ENCODE measurements at places on chromosomes 12 and 14. TPM values are rescaled to one million over a fixed set of nuclear protein-coding genes. Genes with fewer than 3 reads are reported as not detected.

DNA sequence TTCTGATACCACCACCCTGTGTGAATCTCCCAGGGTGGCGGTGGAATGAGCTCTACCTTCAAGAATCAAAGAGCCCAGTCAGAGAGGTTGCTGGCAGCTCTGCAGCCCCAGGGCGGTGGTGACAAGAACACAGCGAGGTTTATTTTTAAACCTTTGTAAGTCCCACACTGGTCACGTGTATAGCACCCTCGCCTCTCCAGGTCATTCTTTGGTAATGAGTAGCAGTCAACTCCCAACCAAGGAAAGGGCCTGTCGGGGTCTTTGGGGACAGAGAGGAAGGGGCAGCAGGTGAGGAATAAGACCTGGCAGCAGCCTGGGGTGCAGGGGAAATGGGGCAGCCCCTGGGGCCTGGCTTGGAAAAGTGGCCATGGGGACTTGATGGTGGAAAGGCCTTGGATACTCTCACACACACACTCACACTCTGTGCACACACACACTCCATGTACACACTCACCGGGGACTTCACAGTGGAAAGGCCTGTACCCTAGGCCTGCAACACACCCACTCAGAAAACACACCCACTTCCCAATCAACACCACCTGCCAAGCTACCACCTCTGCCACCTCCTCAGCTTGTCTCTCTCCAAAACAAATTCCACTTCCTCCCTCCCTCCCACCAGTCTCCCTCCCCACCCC is 178.6 kb downstream of the DPF3 start:
- no peaks in the 10 kb centered on the region for H3K36me3 ChIP-seq
- H3K27ac ChIP-seq = peak overlapping the region; percentile 48
- peak; percentile 39 for DNase-seq
- H3K4me3 ChIP-seq = no peak overlapping the region

Gene AQP2
- total RNA-seq = not detected

Gene ALX1
- total RNA-seq = not detected

Gene LMNTD1
- not detected for total RNA-seq

DNA sequence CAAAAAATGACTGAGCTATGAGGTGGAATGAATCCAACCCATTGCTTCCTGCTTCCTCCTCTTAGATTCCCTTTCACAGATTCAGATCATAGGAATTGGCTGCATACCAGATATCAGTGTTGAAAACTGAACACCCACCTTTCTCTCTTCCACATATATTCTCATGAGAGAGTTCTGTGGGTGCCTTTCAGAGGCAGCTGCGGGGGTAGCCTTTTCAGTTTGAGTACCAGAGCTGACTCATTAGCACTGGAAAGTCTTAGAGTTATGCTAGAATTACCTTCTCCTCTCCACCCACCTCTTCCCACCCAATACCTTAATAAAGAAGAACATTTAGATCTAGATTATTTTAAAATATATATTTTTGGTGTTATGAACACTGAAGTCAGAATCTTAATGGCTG is 495.4 kb upstream of the SEL1L start:
- no peaks in the 10 kb centered on the region for H3K36me3 ChIP-seq
- H3K27me3 ChIP-seq = no peaks in the 10 kb centered on the region
- DNase-seq = no peak
- no peak overlapping the region for H3K4me3 ChIP-seq
- no peak overlapping the region for H3K27ac ChIP-seq

GRCh38 chr12:93857279-93857938 is 180.2 kb downstream of the CRADD start:
- H3K4me3 ChIP-seq = no peak overlapping the region
- no peaks in the 10 kb centered on the region for H3K36me3 ChIP-seq
- H3K27me3 ChIP-seq = no peaks in the 10 kb centered on the region
- DNase-seq = no peak

- H3K4me3 ChIP-seq = no peak overlapping the region
- no peak overlapping the region for H3K27ac ChIP-seq
- DNase-seq = no peak
- H3K36me3 ChIP-seq = no peaks in the 10 kb centered on the region
- no peaks in the 10 kb centered on the region for H3K4me1 ChIP-seq
Observed at GRCh38 chr14:93173943-93174395, 10.7 kb downstream of the MOAP1 start.

DNA sequence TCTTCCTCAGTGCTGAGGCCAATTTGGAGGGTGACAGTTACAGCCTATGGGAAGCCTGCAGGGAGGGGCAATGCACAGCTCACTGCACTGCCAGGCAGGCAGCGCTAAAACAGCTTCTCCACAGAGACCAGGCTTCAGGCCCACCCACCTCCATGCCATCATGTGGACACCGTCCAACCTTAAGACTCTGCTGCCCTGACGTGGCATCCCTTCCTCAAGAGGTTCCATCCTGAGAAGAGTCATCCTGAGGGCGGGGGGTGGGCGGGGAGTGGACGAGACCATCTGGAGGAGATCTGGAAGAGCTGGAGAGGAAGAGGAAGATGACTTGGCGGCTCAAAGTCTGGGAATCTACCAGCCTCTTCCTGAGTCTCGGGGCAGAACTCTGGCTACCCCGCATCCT is 8.4 kb upstream of the ACVRL1 start:
- H3K4me3 ChIP-seq = no peak overlapping the region
- peaks cover 16% of the 10 kb centered on the region for H3K27me3 ChIP-seq
- H3K27ac ChIP-seq = no peak overlapping the region
- H3K4me1 ChIP-seq = no peaks in the 10 kb centered on the region
- H3K36me3 ChIP-seq = no peaks in the 10 kb centered on the region

DNA sequence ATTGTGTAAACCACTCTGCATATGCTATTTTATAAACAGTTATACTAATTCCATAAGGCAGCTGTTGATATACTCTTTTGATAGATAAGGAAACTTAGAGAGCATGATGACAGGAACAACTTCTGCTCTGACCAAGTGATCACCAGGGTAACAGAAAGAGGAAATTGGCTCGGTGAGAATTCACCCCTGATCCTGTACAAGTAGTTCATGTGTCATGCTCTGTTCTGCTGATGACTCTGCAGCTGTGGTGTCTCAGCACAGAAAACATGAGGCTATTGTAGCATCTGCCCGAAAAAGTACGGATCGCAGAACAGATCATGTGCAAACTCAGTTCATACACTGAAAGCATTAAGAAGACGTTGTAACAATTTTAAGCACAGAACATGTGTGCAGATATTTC is 345.0 kb downstream of the LRIG3 start:
- no peak for DNase-seq
- no peaks in the 10 kb centered on the region for H3K27me3 ChIP-seq
- no peaks in the 10 kb centered on the region for H3K4me1 ChIP-seq
- H3K27ac ChIP-seq = no peak overlapping the region
- H3K4me3 ChIP-seq = no peak overlapping the region

Gene PUS1
- 51.3 TPM for total RNA-seq

DNA sequence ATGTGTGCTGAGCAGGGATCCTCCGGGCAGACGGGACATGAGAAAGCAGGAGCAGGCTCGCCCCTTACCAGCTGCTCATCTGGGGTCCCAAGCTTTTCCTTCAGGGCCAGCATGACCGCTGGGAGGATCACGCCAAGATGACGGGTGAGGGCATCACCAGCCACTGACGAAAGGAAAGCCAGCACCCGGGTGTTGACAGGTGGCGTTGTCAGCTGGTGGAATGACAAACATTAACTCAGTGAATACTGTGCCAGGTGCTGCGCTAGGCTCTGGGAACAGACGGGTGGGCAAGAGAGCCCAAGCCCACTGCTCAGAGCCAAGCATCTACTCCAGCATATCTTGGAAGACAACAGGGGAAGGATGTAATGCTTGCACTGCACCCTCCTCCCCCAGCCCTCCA is 21.3 kb upstream of the RAB35 start:
- no peak for DNase-seq
- H3K27ac ChIP-seq = no peak overlapping the region
- H3K36me3 ChIP-seq = peaks cover 95% of the 10 kb centered on the region
- peaks cover 14% of the 10 kb centered on the region for H3K4me1 ChIP-seq
- H3K4me3 ChIP-seq = no peak overlapping the region

- no peaks in the 10 kb centered on the region for H3K36me3 ChIP-seq
- no peak overlapping the region for H3K27ac ChIP-seq
- H3K4me1 ChIP-seq = no peaks in the 10 kb centered on the region
- H3K4me3 ChIP-seq = no peak overlapping the region
- no peak for DNase-seq
Observed at GRCh38 chr14:76088771-76089571, 62.8 kb upstream of the GPATCH2L start.

GRCh38 chr14:67735336-67736147 is 33.9 kb downstream of the RDH12 start:
- H3K36me3 ChIP-seq = no peaks in the 10 kb centered on the region
- no peaks in the 10 kb centered on the region for H3K27me3 ChIP-seq
- no peaks in the 10 kb centered on the region for H3K4me1 ChIP-seq
- no peak for DNase-seq
- H3K27ac ChIP-seq = no peak overlapping the region
- no peak overlapping the region for H3K4me3 ChIP-seq

Gene TSHR
- 0.37 TPM for total RNA-seq

GRCh38 chr14:77991128-77991772 is 178.9 kb upstream of the NRXN3 start:
- no peak overlapping the region for H3K4me3 ChIP-seq
- no peaks in the 10 kb centered on the region for H3K4me1 ChIP-seq
- no peaks in the 10 kb centered on the region for H3K27me3 ChIP-seq

Gene DIO3
- total RNA-seq = not detected

Data from B cell (primary cell).